ENCODE measurements at places on chromosomes 2 and 18.

GRCh38 chr2:55842046-55842445, 81.5 kb downstream of the EFEMP1 start:
- DNase-seq, result no peak

DNA sequence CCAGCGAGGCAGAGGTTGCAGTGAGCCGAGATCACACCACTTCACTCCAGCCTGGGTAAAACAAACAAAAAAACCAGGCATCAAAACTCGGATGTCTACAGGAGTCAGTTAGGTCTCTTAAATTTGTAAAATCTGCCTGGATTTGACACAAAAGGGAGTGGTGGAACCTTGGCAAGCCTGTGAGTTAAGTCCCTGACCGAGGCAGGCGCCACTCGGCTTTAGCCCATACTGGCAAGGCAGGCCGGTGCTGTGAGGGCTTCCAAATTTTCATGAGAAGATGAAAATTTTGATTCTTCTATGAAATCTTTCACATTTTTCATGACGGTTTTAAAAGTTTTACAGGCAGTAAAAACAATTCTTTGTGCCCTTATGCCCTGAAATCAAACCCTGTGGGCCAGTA, 165.8 kb downstream of the FMNL2 start:
- no peak for DNase-seq

GRCh38 chr2:9091811-9092210, 88.3 kb upstream of the MBOAT2 start:
- no peak for DNase-seq

DNA sequence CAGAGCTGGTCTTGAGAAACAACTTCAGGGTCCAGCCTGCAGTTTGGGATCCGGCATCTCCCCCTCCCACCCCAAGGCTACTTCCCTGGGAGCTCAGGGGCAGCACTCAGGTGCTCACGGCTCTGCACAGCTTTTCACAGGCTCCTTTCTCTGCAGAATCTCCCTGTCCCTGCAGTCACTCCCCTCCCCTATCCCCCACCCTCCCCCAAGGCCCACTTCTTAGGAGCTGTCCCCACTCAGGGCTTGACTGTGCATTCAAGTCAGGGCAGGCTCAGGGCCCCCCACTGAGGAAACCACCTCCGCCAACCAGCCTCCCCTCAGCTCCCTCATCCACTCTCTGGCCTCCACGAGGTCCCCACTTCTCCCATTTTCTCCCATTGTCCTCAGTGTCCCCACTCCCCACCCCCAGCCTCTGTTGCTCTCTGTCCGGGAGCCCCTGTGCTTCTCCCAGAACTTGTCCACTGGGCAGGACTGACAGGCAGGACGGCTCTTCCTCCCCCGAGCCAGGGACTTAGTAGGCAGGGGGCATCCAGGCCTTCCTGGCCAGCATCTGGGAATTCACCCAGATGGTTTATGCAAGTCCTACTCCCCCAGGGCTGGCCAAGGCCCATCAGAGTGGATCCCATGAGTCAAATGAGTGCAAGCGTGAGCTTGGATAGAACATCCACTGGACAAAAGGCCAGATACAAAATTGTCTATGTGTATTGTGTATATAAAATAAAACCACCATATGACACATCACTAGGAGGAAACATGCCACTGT, 7.6 kb downstream of the NMUR1 start:
- DNase-seq, result no peak

GRCh38 chr18:34647251-34647650, 62.8 kb upstream of the DTNA start:
- no peak for DNase-seq

- no peak for DNase-seq
Observed at GRCh38 chr18:13528739-13529392, 197.5 kb downstream of the FAM210A start.

- no peak for DNase-seq
Observed at GRCh38 chr2:212013626-212014025, 525.0 kb downstream of the ERBB4 start.

GRCh38 chr2:196108604-196109003, 40.0 kb upstream of the DNAH7 start:
- DNase-seq, result no peak

DNA sequence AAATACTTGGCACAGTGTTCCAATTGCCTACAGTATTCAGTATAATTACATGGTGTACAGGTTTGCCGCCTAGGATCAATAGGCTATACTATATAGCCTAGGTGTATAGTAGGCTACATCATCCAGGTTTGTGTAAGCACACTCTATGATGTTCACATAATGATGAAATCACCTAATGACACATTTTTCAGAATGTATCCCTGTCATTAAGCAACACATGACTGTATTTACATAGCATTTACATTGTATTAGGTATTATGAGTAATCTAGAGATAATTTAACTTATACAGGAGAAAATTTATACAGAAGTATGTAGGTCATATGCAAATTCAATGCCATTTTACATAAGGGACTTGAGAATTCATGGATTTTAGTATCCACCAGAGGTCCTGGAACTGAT, 35.4 kb downstream of the SCN7A start:
- no peak for DNase-seq

DNA sequence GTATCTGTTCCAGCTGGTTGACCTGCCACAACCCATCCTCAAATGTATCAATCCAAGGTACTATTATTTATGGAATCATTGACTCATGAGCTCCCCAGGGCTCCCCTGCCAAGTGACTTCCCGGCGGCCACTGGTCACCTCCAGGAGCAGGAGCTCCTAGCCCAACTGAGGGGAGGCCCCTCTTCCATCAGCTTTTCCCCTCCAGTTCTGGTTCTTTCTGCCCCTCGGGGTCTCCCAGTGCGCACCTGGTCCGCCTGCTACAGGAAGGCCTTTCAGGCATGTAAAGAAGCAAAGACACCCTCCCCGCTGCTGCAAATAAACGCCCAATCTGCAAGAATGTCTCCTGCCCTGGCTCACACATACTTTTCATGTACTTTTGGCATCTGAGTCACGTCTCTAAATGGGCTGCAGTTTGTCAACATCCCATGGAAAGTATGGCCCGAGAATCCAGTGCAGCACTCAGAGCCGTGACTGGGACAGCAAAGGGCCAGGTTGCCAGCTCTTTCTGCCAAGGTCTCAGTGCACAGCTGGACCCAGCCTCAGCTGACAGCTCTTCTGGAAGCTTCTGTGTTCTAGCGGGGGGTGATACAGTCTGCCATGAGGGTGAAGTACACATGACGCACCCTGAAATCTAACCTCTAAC, 41.4 kb downstream of the KLHL29 start:
- no peak for DNase-seq

DNA sequence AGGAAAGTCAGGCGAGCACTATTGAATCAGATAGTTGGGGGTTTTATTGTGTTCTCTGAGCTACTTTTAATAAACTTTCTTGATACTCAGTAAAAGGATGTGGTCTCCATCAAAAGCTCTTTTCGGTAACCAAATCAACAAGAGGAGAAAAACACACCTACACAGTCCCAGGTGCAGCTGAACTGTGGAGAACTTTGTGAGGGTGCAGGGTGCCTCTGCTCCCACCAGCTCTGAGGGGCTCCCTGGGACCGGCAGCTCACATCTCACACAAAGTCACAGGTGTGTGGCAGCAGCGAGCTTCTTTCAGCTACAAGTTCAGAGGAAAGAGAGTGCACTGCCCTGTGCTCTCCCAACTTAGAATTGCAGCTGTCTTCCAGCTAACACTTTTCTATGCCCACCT, 650.4 kb downstream of the RNF144A start:
- no peak for DNase-seq

GRCh38 chr2:163592954-163593622, 142.7 kb downstream of the FIGN start:
- DNase-seq, result no peak

DNA sequence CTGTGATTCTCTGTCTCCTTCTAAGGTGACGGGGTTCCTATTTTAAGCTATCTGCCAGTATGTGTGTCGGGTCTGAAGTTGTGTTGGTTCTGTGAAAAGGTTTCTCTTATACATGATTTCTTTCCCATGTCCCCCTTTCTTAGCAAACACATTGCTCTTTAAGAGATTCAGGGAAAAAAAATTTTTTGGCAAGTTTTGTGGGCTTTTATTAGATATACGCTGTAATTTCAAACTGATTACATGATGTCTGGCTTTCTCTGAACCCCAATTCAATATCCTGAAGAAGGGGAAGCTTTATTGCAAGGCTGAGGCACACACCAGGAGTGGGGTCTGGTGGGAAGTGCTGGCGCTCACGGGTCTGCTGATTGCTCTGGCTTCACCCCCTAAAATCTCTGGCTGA, 210.6 kb downstream of the AGPS start:
- DNase-seq, result peak; percentile 59

GRCh38 chr2:161354106-161354505, 45.9 kb downstream of the PSMD14 start:
- DNase-seq, result no peak

DNA sequence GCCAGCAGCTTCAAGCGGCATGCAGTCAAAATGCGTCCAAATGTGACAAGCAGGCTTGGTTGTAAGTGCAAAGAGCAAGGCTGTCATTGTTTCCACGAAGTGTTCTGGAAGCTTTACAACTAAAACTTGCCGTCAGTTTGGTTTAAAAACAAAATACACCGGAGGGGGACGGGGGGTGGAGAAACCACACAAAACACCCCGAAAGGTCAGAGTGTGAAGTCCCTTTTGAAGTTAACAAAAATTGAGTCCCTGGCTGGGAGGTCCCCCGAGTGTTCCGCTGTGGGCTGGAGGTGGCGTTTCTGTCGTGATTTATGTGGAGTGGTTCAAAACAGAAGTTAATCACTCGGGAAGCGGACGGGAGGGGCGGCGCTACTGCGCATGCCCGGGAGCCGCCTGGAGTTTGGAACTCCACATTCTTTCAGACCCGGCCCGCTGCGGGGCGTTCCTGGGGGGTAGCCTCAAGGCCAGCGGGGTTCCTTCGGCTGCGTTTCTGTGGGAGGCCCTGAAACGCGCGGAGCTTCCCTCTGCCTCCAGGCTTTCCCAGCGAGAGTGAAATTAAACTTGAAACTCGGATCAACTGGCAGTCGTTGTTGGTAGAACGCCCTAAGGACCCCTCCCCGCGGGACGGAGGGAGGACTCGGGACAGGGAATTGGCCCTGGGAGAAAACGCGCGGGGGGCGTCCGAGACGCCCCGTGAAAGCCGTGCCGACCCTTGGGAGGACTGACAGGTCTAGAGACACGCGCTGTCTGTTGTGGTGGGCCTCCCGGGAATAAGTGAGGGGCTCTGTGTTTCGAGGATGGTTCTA, 1.4 kb downstream of the TGIF1 start:
- peak; percentile 14 for DNase-seq

DNA sequence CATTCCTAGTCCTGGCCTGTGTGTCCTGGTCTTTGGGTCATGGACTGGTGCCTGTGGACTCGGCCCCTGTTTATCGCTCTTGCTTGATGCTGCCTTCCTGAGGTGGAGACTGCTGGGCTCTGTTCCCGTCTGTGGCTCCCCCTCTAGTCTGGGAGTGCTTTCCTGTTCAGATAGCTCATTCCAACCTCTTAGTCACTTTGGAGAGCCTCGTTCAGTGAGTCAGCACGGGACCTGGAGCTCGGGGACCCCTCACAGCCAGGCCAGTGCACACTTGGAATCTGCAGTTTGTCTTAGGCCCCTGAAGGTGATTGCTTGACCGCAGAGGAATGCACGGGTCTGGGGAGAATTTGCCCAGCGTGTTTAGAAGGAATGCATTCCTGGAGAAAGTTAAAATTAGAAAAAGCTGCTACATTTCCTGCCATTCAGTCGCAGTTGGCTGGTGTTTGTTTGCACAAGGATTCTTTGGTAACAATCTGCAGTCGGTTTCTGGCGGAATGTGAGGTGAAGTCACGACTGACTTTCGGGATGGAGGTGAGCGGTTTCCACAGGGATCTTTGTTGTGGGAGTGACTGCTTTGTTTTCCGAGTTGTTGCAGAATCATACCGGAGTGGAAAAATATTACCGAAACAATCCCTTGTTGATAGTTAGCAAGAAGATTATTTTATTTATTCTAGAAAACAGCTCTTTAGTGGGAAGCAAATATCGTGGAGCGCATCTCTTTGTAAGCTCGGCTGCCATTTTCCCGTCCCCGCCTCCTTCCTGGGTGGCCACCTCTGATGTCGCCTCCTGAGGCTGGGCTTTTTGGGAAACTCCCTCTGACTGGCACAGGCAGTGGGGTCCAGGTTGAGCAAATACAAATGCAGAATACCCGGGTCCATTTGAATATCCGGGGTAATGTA, 29.6 kb downstream of the SH3BP4 start:
- no peak for DNase-seq

- DNase-seq, result no peak
Observed at GRCh38 chr2:37645362-37645761, 26.1 kb downstream of the CDC42EP3 start.

GRCh38 chr2:128310094-128310716, 8.5 kb downstream of the HS6ST1 start:
- no peak for DNase-seq

DNA sequence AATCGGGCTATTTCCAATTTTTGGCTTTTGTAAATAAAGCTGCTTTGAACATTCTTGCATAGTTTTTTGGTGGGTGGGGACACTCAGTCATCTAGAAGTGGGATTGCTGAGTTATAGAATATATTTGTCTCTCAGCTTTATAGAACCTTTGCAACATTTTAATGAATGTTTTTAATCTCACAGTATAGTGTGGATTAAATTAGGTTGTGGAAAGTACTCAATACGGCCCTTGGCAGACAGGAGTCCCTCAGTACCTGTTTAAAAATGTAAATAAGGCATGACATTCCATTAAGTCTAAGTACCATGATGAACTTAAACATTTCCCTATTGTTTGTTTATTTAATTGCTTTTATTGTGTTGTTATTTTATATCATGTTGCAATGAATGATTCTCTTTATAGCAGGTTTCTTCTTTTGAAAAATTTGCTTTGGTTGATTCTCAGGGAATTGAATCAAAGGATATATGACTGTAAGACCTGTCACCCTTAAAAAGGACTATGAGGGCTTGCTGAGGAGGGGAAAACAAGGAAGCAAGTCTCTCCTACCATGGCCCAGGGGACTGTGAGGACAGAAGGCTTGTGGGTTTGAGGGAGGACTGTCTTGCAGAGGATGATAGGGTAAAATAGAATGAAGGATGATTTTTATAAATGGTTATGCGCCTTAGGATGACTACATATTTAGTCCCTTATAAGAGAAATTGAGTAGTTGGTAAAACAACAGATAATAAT, 165.1 kb downstream of the RPIA start:
- no peak for DNase-seq

- DNase-seq, result no peak
Observed at GRCh38 chr18:57659460-57660102, 37.9 kb upstream of the NARS1 start.

Measured in NCI-H1694 treated with DMSO at 0.1 percent for 48 hours (cell line).